ENCODE measurements at places on chromosomes 5 and 9. TPM values are rescaled to one million over a fixed set of nuclear protein-coding genes. Genes with fewer than 3 reads are reported as not detected.
A peak's percentile ranks its signal among the peaks of the same experiment; 100 is the strongest.

- DNase-seq: no peak
Observed at GRCh38 chr9:2461892-2462291, 159.7 kb upstream of the VLDLR start.

DNA sequence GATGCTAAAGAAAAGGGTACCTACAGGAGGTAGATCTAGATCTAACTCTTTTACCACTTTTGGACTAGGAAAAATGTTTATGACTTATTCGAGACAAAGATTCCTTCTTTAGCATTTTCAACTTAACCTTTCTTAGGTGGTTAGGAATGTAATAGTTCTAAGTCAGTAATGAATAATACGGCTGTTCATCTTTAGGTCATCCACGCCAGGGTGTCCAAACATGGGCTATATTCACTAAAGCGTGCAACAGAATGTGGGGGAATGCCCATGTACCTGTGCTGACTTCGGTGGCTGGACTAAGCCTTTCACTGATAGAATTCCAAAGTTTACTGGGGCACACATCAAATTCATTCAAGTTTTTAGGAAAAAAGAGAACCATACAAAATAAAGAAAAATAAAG is 164.7 kb downstream of the TSSK1B start:
- DNase-seq: no peak

DNA sequence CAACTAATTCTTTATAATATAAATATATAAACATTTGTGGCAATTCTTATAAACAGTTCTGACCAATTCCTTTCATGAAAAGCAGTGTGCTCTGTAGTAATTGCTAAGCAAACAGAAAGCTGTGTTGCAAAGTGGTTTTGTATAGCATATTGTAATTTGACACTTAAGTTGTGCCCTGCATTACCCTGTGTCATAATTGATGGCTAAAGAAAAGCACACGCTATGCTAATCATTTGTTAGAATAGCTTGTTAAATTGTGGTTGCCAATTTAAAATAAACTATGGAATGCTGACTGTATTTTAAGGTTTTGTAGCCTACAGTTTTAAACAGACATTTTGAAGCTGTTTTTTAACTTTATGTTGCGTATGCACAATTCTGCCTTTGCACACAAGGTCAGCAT is 140.0 kb downstream of the PBX3 start:
- DNase-seq: no peak

- DNase-seq: no peak
Observed at GRCh38 chr5:37086466-37087173, 162.6 kb downstream of the CPLANE1 start.

DNA sequence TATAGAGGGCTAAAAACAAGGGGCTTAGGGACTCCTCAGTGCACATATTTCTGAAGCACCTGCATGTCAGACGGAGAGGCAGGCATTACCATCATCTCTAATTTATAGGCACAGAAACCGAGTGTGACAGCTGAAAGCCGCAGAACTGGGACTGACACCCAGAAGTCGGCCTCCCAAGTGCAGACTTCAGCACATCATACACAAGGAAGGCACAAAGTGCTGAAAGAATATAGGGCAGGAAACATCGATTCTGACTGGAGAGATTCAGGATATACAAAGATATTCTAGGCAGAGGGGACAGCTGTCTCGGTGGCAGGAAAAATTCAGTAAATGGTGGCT is 11.2 kb downstream of the MRPS27 start:
- no peak for DNase-seq

- no peak for DNase-seq
Observed at GRCh38 chr5:150692276-150692675, 8.6 kb downstream of the RBM22 start.

- DNase-seq: no peak
Observed at GRCh38 chr5:66324357-66324756, 180.3 kb downstream of the SREK1 start.

DNA sequence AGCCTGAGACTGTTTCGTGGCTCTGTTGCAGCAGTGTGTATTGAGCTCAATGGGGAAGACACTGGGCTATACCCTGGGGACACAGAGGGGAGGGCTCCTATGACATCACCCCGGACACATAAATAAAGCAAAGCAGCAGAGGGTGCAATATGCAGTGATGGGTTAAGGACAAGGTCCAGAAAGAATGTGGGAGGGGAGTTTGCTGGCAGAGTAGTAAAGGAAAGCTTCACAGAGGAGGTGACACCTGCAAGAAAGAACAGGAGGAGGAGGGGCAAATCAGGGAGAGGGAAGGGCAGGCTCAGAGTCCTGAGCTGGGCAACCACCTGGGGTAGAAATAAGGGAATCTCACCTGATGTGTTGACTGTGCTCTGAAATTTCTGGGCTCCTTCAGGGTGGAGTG is 35.3 kb upstream of the CDKN2AIPNL start:
- DNase-seq: no peak

DNA sequence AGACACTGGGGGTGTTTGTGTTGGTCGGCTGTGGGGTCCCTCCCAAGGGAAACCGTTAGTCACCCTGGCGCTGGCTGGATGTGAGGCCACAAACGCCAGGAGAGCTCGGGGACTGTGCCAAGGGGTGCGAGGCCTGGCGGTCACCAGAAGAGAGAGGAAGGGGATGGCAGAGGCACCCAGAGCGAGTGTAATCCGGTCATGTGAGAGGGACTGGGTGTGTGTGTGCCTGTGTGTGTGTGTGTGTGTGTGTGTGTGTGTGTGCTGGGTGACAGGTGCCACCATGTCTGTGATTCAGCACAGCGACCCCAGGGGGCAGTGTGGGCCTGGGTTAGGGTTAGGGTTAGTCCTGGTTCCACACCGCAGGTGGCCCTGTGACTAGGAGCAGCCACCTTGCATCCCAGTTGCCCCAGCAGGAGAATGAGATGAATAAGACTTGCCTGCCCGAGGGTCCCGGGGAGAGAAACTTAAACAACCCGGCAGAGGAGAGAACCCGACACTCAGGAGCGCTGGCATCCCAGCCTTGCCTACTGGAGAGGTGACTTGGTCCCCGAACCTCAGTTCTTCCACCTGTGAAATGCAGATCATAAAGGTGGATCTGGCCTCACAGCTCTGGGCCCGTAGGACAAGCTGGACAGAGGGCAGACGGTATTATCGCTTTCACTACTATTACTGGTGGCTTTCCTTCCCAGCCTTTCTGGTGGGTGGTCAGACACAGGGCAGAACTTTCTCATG is 1.4 kb upstream of the ADAMTSL2 start:
- DNase-seq: peak; percentile 33

DNA sequence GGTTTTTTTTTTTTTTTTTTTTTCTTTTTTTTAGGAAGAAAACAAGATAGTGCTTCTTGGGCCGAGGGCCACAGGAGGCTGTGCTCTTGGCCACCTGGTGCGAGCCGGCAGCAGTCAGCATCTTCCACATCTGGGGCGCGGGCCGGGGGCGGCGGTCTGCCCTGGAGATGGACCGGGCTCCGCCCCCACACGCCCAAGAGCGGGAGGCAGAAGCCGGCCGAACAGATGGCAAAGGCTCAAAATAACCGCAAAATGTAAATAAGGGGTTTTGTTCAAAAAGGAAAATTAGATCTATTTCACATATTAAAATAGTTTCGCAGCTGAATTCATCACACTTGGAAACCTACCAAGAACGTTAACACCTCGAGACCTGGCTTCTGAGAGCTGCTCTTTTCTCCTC is 51.5 kb upstream of the UBAC1 start:
- no peak for DNase-seq

- no peak for DNase-seq
Observed at GRCh38 chr9:79617395-79617794, 45.6 kb downstream of the TLE4 start.

GRCh38 chr9:121782514-121783110 is 131.2 kb downstream of the DAB2IP start:
- DNase-seq: no peak

- no peak for DNase-seq
Observed at GRCh38 chr5:11757661-11758060, 146.6 kb downstream of the CTNND2 start.

DNA sequence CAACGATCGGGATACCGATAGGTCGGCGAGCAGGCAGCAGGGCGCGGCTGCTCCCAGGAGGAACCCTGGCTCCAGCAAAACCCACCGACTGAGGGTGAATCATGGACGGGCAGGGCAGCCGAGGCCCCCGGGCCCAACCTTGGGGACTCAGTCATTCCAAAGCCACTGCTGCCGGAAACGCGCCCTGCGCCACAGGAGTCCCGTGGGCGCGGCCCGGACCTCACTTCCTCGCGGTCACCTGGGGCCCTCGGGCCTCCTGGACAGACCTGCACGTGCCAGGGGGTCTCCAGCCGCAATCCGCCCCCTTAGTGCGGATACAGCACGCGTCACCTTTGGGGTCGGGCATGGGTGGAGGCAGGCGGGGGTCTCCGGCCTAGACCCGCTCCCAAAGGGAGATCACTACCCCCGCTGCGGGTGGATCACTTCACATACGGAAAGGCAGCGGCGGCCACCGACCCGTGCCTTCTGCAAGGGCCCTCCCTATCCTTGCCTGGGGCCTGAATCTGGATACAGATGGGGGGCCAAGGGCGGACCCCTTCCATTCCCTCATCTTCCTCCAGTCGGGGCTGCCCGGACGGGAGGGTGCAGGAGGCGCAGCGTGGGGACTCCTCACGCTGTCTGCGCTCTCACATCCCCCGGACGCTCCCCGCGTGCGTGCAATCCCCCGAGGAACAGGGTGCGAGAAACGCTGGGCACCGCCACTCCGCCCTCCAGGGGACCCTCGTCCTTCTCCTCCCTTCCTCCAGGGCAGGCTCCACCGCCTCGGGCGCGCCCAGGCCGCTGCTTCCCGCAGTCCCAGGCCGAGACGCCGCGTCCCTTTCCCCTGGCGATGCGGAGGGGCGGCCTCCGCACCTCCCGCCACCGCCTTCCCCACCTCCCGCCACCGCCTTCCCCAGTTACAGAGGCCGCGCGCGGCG is 586 bp downstream of the TXN start:
- DNase-seq: peak; percentile 23

DNA sequence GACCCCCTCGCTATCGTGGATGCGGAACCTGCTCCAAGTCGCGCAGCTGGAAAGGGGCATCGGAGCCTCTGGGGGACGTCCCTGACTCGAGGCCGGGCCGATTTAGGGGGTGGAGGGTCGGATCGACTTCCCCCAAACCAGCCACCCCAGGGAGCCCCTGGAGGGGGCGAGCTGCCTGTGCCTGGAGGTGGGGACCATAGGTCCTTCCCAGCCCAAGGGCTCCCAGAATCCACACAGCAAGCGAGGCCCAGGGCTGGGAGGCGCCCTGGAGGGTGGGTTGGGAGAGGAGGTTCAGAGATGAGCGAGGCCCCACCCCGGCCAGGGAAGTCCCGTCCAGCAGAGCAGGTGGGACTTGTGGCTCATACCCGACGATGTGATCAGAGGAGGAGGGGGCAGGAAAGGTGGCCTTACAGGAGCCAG is 147.6 kb downstream of the GAPVD1 start:
- DNase-seq: no peak

GRCh38 chr9:14532456-14533115 is 160.6 kb downstream of the ZDHHC21 start:
- DNase-seq: no peak

DNA sequence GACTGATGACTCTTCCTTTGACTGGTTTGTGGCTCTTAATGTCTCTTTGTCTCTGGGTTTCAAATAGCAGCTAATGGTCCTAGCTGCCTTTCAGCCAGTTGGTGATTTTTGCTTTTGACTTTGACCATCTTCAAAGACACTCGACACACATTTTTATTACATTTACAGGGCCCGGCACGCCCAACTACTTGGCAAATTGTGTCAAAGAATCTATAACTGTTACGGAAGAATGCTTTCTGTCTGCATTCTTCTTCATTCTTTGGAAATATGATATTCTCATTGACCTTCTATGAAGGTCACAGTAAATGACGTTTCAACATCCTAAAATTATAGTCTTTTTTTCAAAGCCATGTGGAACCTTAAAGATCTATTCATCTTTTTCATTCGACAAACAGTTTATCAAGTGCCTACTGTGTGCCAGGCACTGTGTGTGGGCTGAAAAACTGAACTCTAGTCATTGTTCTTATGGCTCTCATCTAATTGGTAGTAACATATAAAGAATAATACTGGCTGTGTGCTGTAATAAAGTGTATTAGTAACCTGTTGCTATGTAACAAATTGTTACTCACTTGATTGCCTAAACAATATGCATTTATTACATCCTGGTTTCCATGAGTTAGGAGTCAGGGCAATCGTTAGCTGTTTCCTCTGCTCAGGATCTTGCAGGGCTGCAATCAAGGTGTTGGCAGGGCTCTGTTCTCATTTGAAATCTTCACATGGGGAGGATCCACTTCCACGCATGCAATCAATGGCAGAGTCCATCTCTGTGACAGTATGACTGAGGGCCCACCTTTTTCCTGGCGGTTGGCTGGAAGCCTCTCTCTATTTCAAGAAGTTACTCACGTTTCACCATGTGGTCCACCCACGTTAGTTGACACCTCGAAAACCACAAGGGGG is 7.0 kb upstream of the WHRN start:
- DNase-seq: no peak

The DRD1 gene
- polyA plus RNA-seq: not detected

The CCNJL gene
- polyA plus RNA-seq: 16.3 TPM

The OR1Q1 gene
- not detected for polyA plus RNA-seq

The SPATA31D4 gene
- polyA plus RNA-seq: not detected

The SAP30L gene
- 45.3 TPM for polyA plus RNA-seq

The FAM153A gene
- polyA plus RNA-seq: not detected

The SMIM3 gene
- 20.1 TPM for polyA plus RNA-seq

The GLRA1 gene
- polyA plus RNA-seq: not detected

The RALGDS gene
- polyA plus RNA-seq: 31.6 TPM

The LSM11 gene
- polyA plus RNA-seq: 0.53 TPM

The CDHR2 gene
- polyA plus RNA-seq: not detected

The NSUN2 gene
- 29.1 TPM for polyA plus RNA-seq

The PCDH1 gene
- polyA plus RNA-seq: 21.8 TPM

The NR4A3 gene
- 0.88 TPM for polyA plus RNA-seq

The BHMT2 gene
- not detected for polyA plus RNA-seq
